ENCODE measurements at places on chromosomes 11 and 22. TPM values are rescaled to one million over a fixed set of nuclear protein-coding genes. Genes with fewer than 3 reads are reported as not detected.

The C11orf21 gene
- 0.12 TPM for total RNA-seq

The LYVE1 gene
- total RNA-seq: 378 TPM

- DNase-seq: no peak
Observed at GRCh38 chr11:114196997-114197703, 99.0 kb upstream of the NNMT start.

- no peak for DNase-seq
Observed at GRCh38 chr11:130826572-130826971, 89.7 kb downstream of the SNX19 start.

The TMEM86A gene
- 11.6 TPM for total RNA-seq

GRCh38 chr22:36343720-36344105 lies 44.1 kb downstream of the MYH9 start:
- no peak for DNase-seq

DNA sequence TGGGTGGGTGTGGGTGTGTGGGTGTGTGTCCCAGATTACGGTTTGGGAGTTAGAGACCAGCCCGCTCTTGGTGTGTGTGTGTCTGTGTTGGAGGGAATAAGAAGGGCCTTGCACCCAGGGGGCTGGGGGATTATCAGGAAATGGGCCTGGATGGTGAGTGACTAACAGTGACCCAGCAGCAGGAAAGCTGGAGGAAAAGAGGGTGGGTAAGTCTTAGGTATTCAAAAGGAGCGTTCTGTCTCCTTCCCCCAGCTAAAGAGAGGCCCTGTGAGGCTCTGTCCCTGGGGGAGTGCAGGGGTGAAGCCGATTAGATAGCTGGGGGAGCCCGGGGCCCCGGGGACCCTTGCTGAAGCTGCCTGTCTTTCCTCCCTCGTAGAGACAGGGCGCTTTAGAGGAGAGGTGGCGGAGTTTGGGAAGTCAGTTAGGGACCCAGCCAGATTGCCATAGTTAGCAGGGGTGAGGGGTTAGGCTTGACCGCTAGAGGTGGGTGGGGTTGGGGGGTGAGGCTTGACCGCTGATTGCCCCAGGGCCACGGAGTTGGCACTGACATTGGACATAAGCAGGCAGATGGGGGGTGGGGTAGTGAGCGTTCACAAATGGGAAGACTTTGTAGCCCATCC lies 1.5 kb downstream of the OAF start:
- DNase-seq: no peak

The CLDN5 gene
- 66.1 TPM for total RNA-seq

The VPREB1 gene
- total RNA-seq: not detected

DNA sequence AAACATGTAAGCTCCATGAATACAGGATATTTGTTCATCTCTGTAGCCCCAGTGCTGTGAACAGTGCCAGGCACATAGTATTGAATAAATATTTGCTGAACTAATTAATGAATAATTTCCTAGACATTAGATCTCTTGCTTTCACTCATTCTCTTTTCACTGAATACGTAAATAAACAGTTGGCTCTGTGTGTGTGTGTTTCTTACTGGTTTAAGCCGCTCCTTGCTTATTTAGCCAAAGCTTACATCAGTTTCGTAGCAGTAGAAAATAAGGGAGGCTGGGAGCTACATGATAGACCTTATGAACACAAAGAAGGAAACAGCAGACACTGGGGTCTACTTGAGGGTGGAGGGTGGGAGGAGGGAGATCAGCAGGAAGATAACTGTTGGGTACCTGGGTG lies 17.2 kb downstream of the KREMEN1 start:
- no peak for DNase-seq

The CSNK2A3 gene
- total RNA-seq: 0.54 TPM

- no peak for DNase-seq
Observed at GRCh38 chr11:131614631-131615030, 244.2 kb downstream of the NTM start.

The ZNF70 gene
- 3.8 TPM for total RNA-seq

All from adrenal gland (tissue), 19 donors.